Hindlimb muscle (tissue), 1 donor: ENCODE measurements at places on chromosomes 5 and 9.
A peak's percentile ranks its signal among the peaks of the same experiment; 100 is the strongest.

- no peak for DNase-seq
Observed at GRCh38 chr9:93302586-93303257, 118.8 kb downstream of the WNK2 start.

GRCh38 chr5:159759791-159760290 lies 156.4 kb upstream of the ADRA1B start:
- no peak for DNase-seq

DNA sequence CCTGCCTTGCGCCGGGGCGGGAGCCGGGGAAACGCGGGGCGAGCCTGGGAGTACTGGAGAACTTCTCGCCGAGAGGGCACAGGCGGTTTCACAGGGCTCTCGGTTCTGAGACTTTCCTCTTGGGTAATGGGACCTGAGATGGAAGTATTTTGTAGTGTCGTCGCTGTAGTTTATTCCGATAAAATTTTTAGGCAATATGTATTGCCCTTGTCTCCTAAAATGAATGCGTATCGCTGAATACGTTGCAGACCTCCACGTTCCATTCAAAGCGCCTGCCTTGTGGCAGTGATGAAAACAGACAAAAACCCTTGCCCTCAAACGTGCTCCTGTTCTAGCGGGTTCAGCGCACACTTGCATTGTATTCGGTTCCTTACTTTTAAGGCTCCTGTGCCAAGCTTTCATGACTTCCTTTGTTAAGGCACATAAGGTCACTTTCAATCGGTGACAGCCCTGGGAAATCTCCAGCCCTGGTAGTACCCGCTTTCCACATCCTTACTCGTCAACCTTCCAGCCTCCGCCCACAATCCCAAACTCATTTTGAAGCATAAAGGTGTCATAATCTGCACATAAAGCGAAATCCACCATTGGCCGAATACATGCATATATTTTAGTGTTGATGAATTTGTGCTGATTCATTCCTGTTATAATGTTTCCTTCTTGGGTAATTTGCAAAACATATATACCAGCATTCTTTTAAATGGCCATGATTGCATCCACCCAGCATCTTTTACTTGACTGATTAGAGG lies 694 bp downstream of the RMI1 start:
- DNase-seq: peak; percentile 38

- peak; percentile 69 for DNase-seq
Observed at GRCh38 chr9:109779711-109780452, at the start of gene PALM2AKAP2. TSS of gene PALM2AKAP2 (plus strand) at chr9:109780198. CDS start at chr9:109780489, 291 bp downstream.

DNA sequence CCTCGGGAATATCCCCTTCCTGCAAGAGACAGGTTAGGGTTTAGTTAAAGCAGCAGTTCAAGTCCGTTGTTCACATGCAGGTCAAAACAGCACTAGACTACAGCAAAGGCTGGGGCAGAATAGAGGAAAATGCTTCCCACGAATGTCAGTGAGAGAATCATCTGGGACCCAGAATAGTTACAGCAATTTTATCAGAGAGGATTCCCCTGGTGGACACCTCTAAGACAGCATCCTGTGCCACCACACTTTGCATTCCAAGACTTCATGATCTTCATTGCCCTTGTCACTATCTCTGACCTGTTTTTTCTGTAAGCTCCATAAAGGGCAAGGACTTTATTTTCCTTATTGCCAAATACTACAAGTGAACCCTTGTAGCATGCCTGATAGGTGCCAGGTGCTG lies 12.9 kb downstream of the GRXCR2 start:
- no peak for DNase-seq

GRCh38 chr5:107224272-107224671 lies 446.5 kb downstream of the EFNA5 start:
- DNase-seq: no peak

GRCh38 chr5:150639377-150639692 lies 1.1 kb upstream of the SYNPO start:
- no peak for DNase-seq

DNA sequence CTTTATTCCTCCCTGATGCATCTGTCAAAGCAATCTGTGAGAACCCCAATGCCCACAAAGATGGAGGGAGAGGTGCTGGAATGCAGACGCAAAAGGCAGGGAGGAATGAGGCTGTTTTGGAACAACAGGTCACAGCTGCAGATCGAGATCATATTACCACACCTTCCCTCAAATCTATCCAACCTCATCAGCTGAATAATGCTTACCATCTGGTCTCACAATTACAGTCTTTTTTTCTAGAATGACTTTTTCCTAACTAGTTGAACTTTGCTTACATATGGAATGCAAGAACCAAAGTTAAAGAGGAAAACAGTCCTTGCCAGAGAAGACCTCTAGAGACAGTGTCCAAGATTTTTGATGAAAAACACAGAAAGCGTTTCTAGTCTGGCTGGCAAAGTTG lies 158.1 kb downstream of the LPAR1 start:
- peak; percentile 70 for DNase-seq

- DNase-seq: no peak
Observed at GRCh38 chr9:18910435-18910834, 122.6 kb downstream of the SAXO1 start.
